ENCODE measurements at places on chromosomes 12 and 14.

- peak; percentile 84 for DNase-seq
These were observed 117.2 kb downstream of the SAMD4A start for GRCh38 chr14:54683882-54684794.

GRCh38 chr12:123363740-123364531 is 711 bp downstream of the SBNO1 start:
- DNase-seq, result peak; percentile 32

- no peak for DNase-seq
These were observed 28.5 kb upstream of the TUBA1C start for GRCh38 chr12:49236423-49236822.

GRCh38 chr12:72491426-72491825 is 219.3 kb downstream of the TRHDE start:
- DNase-seq, result no peak

DNA sequence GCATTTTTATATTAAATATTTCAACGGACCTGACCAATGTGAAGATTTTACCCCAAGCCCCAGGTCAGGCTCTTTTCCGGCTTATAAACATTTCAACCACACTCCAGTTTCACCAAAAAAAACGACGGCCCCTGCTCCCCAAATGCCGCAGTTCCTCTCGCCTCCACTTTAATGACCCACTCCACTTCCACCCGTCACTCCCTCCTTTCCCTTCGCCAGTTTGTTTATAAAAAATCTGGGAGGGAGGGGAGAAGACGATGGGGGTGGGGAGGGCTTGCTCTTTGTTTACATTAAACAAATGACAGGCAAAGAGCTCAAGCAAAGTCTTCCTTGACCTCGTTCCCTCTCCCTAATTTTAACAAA is 5.4 kb downstream of the SIX6 start:
- DNase-seq, result no peak

DNA sequence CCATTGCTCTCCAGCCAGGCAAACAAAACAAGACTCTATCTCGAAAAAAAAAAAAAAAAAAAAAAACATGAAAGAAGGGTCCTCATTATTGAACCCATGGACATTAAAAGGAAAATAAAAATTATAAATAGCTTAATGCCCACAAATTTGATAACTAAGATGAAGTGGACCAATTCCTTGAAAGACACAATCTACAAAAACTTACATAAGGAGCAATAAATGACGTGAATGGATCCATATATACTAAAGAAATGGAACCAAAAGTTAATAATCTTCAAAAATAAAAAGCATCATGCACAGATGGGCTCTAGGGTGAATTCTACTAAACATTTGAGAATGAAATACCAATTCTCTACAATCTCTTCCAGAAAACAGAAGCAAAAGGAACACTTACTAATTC is 47.7 kb upstream of the AP4S1 start:
- no peak for DNase-seq

DNA sequence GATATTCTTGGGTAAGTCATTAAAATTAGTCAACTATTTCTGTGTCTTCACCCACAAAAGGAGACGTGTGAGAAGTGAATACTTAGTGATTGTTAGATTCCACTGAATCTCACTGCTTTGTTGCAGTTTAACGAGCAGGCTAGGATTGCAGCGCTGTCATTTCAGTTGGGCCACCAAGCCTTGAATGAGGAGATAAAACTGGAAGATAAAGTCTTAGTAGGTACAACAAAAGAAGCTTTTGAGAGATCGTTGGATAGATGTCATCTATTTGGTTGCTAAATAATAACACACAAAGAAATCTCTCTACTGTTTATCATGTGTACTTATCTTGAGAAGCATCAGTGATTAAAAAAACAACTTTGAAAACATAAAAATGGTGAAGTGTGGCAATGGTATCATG is 132.3 kb downstream of the RGS6 start:
- DNase-seq, result no peak

GRCh38 chr14:87045246-87045645 is 947.7 kb downstream of the GALC start:
- no peak for DNase-seq

- no peak for DNase-seq
These were observed 143.2 kb downstream of the SYNE2 start for GRCh38 chr14:63996016-63996415.

- DNase-seq, result no peak
These were observed 43.8 kb downstream of the A2M start for GRCh38 chr12:9071969-9072368.

- DNase-seq, result no peak
These were observed 110.8 kb downstream of the SEC23A start for GRCh38 chr14:38992067-38992844.

DNA sequence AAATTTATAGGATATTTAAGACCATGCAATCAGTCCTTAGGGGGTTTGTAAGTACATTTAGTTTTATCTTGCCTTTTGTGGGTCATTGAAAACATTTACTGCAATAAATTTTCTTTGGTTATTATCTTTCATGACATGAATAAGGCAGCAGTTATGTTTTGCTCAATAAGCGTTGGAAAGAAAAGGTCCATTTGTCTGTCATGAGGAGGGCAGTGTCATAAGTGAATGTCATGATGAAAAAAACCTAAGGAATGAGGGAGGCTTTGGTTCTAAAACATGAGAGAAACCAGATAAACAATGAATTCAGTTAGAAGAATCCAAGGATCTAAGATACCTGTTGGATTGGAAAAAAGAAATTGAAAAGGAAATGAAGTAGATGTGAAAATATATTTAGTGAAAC is 209.4 kb downstream of the NAV3 start:
- DNase-seq, result no peak

DNA sequence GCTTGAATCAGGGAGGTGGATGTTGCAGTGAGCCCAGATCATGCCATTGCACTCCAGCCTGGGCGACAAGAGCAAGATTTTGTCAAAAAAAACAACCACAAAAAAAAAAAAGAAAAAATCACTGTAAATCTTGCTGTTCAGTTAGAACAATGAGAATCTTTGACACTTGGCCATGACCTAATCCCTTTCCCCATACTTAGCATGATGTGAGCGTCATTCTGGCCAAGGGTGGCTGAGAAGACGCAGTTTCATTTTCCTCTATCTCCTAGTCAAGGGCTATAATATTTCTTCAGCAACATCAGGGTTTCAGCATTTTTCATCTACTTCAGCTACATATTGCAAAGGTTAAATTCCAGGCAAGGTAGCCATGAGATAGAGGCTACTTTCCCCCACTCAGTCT is 599.4 kb upstream of the MDGA2 start:
- no peak for DNase-seq

GRCh38 chr12:3000548-3001275 is 41.5 kb downstream of the TEAD4 start:
- DNase-seq, result no peak

GRCh38 chr14:85002846-85003245 is 527.1 kb upstream of the FLRT2 start:
- DNase-seq, result no peak

- no peak for DNase-seq
These were observed 148.3 kb downstream of the KCNA5 start for GRCh38 chr12:5191803-5192538.

GRCh38 chr14:38973083-38973700 is 129.8 kb downstream of the SEC23A start:
- DNase-seq, result no peak

GRCh38 chr14:74604911-74605310 is 7.1 kb downstream of the LTBP2 start:
- DNase-seq, result peak; percentile 70

DNA sequence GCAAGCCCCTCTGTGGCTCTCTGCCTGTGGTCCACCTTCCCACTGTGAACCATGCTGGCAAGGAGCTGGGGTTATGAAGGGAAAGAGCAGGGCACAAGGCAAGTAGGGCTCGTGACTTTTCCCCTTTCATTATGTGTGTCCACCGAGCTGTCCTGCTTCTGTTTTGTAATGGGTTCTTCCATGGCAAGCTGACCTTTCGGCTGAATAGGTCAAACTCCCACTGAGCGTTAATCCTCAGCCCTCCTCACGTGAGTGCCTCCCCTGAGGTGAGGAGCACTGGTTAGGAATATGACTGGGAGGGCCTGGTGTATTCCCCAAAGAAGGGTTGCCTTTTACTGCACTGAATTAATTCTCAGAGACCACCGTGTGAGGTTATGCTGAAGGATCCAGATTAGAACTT is 424.3 kb downstream of the NPAS3 start:
- DNase-seq, result no peak

DNA sequence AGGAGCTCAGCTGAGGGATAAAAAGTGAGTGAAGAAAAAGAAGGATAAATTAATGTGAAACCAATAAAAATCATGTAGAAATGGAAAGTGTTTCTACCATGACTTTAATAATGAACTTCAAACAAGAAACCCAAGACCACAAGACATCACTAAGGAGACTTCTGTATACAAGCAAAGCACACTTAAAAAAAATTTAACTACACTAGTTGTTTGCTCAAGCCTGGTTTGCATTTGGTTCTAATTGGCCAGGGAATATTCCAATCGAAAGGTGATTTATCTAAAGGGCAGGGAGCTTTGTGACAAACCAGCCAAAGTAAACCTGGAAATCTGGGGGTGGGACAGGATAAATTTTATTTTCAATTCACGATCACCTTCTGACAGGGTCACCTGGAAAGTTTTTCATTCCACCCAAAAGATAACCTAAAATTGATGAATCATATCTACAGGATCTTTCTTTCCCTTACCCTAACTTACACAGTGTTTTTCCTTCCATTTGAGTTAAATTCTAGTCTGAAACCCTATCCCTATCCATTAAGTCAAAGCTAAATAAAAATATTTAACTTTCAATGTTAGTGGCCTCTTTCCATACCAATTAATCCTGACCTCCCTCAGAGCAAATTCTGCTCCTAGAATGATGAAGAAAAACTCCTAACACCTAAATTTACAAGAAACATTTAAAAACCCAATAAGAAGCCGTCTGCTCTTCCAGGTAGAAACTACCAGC is 2.6 kb downstream of the EGLN3 start:
- DNase-seq, result no peak

DNA sequence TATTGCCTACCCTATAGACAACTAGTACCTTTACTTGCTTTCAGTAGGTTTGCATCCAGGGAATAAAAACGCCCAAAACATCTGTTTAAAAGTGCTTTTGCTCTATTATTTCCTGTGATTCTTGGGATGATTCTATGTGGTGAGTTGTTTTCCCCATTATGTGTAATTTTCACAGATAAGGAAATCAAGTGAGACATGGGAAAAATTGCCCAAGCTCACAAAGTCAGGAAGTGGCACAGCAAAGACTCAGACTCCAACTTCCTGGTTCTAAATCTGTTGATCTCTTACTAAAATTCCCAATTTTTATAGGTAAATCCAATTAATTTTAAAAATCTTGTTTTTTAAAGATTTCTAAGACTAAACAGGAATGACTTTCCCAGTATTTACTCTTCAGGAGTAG is 39.0 kb downstream of the NID2 start:
- no peak for DNase-seq

- no peak for DNase-seq
These were observed 100.5 kb upstream of the SLC38A2 start for GRCh38 chr12:46472893-46473633.

DNA sequence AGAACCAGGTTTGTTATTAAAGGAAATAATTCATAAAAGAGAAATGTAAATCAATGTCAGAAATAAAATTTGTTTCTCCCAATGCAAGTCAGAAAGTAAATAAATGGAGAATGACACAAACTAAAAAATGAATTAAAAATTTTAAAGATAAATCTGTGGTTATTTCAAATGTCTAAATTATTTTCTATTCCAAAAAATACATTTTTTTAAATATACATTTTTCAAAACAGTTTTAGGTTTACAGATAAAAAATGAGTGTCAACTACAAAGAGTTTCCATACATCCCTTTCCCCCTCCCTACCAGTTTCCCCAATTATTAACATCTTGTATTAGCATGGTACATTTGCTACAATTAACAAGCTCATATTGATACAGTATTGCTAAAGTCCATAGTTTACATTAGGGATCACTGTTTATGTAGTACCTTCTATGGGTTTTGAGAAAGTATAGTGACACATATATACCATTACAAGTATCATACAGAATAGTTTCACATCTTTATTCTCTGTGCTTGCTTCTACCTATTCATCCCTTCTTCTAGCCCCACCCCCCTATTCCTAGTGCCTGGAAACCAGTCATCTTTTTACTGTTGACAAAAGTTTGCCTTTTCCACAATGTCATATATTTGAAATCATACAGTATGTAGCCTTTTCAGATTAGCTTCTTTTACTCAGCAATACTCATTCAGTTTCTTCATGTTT is 104.2 kb downstream of the RALGAPA1 start:
- no peak for DNase-seq
